Hematopoietic multipotent progenitor cell (in vitro differentiated cells): ENCODE measurements at places on chromosomes 5 and 9. TPM values are rescaled to one million over a fixed set of nuclear protein-coding genes. Genes with fewer than 3 reads are reported as not detected.

The DAB2IP gene
- 0.81 TPM for total RNA-seq

The SPATA31A6 gene
- not detected for total RNA-seq

The MORN5 gene
- 0.27 TPM for total RNA-seq

The TYRP1 gene
- total RNA-seq: not detected

The TMEM8B gene
- 1.1 TPM for total RNA-seq

The PCDHGA7 gene
- 0.81 TPM for total RNA-seq

The CTXN3 gene
- total RNA-seq: not detected

The PHYHD1 gene
- total RNA-seq: 3.2 TPM

The LHX3 gene
- 0.27 TPM for total RNA-seq

The GBGT1 gene
- total RNA-seq: 54.9 TPM

The ITGA1 gene
- under 0.01 TPM for total RNA-seq

The GZMA gene
- not detected for total RNA-seq

The IL12B gene
- total RNA-seq: not detected

The RNF208 gene
- total RNA-seq: 1.3 TPM

The BRD9 gene
- 34.2 TPM for total RNA-seq

The NEUROG1 gene
- not detected for total RNA-seq

The IFNA2 gene
- not detected for total RNA-seq

The ANKRD20A1 gene
- total RNA-seq: 0.54 TPM

The TPRN gene
- 3.0 TPM for total RNA-seq

The IFNK gene
- not detected for total RNA-seq

The SREK1IP1 gene
- total RNA-seq: 4.3 TPM

The HAVCR2 gene
- 5.9 TPM for total RNA-seq

The TRIM7 gene
- 0.27 TPM for total RNA-seq

The GRXCR2 gene
- total RNA-seq: not detected

The GRIN3A gene
- under 0.01 TPM for total RNA-seq

The FRMD3 gene
- 0.27 TPM for total RNA-seq

The LCNL1 gene
- not detected for total RNA-seq

The PRR16 gene
- 0.81 TPM for total RNA-seq

The ZFP2 gene
- total RNA-seq: 0.27 TPM

The TMEM174 gene
- not detected for total RNA-seq

The DENND1A gene
- 56.8 TPM for total RNA-seq

The ZDHHC11B gene
- 1.6 TPM for total RNA-seq

The ARID3C gene
- total RNA-seq: not detected

The PROP1 gene
- total RNA-seq: not detected

The CDH12 gene
- not detected for total RNA-seq

The TMC1 gene
- not detected for total RNA-seq

The SECISBP2 gene
- total RNA-seq: 33.9 TPM

The CATSPER3 gene
- 0.27 TPM for total RNA-seq

The ZDHHC11 gene
- total RNA-seq: 5.9 TPM

The SEMA4D gene
- total RNA-seq: 53.9 TPM

The PCDHGC4 gene
- total RNA-seq: 0.54 TPM
